ENCODE measurements at places on chromosomes 1 and 21.

DNA sequence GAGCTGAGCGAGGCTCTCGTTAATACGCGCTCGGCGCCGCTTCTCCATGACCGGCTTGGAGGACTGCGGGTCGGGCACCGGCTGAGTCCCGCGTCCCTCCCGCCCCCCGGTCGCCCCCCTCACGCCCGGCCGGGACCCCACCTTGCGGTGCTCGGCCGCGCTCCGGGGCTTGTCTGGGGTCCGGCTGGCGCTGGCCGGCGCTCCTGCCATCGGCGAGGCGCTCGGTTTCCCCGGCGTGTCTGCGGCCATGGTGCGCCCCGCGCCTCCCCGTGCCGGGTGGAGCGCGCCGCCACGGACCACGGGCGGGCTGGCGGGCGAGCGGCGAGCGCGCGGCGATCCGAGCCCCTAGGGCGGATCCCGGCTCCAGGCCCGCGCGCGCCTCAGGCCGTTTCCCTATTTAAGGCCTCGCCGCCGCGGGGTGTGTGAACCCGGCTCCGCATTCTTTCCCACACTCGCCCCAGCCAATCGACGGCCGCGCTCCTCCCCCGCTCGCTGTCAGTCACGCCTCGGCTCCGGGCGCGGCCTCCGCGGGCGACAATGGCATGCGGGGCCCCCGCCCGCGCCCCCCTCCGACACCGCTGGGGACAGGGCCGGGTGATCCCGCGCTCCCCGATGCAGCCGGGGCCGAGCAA is at the start of gene HES4:
Gene HES4 (minus strand): TSS at position 373 of the 632 bp plus-strand sequence. CDS start 124 bp downstream, at position 249.
- DNase-seq = peak; percentile 95

- no peak for DNase-seq
Measured at GRCh38 chr1:243950166-243950565, 100.1 kb upstream of the AKT3 start.

- DNase-seq = peak; percentile 53
Measured at GRCh38 chr1:36516372-36517010, 33.8 kb upstream of the CSF3R start.

- DNase-seq = no peak
Measured at GRCh38 chr1:65082346-65083040, 65.5 kb upstream of the AK4 start.

GRCh38 chr1:157894613-157895165 is 53.1 kb upstream of the CD5L start:
- no peak for DNase-seq

DNA sequence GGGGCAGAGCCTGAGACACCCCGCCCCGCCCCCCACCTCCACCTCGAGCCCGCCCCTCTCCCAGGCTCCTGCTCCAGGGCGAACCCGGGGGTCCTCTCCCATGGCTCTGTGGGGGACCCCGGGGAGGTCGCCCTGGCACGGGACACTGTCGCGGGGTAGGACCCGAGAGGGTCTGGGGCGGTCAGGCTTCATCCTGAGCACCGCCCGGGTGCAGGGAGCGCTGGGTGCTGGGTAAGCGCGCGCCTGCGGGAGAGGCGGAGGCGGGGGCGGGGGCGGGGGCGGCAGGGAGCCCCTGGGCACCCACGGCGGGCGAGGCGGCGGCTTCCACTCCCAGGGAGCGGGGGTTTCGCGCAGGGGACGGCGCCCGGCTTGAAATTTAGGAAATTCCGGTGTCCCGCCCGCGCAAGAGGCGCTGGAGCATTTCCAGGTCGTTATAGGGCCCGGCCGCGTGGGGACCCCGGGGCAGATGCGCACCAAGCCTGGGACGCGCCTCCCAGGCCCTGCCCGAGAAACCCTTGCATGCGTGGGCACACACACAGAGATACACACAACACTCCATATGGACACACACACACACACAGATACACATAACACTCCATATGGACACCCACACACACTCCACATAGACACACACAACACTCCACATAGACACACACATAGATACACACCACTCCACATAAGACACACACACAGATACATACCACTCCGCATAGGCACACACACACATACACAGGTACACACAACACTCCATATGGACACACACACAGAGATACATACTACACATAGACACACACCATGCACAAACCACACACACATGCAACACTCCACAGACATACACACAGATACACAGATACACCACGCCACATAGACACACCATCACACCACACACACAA is 48.7 kb upstream of the SLC19A1 start:
- DNase-seq = peak; percentile 76

DNA sequence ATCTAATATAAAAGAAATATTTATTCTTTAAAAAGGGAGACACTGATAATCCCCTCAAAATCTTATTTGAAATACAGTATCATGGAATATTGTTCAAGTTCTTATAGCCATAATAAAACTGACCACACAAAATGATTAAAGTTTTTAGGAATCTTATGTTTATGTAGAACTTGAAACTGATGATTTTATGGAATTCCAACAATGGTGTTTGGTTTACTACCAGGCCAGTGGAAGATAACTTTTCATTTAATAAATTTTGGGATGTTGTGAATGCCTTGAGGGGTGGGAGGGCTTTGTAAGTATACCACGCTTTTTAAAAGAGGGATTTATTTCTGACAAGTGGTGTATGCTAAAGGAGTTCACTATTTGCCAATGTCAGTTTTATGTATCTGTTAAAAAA is 87.7 kb downstream of the RAB3GAP2 start:
- DNase-seq = no peak

DNA sequence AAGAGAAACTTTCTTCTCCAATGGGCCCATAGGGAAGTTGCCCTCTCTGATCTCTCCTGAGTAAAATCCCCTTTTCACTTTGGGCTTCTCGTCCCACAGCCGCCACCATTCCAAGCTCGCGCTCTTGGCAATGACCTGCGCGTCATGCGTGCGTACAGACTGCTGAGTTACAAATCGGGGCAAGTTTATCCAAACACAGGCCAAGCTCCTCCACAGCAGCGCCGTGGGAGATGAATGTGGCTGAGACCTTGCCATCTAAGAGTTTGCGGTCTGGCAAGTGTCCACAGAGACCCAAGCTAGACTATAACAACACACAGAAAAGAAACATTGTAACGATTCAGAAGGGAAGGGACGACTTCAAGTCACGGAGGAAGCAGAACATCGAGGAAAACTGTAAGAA is 116.3 kb upstream of the SOD1 start:
- DNase-seq = no peak

DNA sequence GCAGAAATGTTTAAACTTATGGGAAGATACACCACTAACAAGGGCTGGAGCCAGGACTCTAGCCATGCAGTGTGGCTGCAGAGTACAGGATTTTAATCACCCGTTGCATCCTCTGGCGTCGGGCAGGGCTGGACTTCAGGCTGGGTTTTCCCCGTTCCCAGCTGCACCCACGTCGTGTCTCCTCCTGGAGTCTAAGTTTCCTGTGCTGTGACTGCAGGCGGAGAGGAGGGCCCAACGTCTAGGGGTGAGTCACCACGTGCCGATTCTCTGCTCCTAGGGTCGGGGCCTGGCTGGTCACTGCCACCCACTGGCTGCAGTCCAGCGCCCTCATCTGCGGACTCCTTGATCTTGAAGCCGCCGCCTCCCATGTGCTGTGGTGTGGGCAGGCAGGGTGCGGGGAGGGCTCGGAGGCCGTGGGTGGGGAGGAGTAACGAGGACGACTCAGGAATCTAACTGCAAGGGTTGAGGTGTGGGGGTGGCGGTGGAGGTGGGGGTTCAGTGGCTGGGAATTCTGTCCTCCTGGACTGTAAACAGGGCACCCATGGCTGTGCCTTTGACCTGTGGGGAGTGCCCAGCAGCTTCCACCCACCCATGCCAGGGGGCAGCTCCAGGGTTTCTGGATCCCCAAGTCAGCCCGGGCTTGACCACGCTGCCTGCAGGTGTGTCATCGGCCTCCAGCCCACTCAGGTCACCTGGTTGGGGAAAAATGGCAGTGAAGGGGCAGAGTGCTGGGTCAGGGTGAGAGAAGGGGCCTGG is 77.8 kb downstream of the ALPL start:
- DNase-seq = peak; percentile 82

DNA sequence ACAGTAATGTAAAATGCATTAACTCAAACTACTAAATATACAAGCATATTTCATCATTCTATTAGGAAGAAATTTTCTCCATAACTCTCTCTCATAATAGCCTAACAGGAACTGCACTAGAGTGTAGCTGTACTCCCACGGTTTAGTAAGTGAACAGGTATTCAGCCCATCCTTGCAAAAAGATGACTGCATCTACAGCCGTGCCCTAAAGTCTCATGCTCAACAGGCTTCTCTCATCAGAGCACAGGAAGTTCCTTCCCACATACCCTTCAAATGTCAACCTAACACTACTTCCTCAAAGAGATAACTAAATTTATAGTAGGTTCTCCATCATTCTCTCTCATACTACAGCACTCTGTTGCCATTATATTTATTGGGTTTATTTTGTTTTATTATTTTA is 251.6 kb downstream of the AKT3 start:
- peak; percentile 83 for DNase-seq

DNA sequence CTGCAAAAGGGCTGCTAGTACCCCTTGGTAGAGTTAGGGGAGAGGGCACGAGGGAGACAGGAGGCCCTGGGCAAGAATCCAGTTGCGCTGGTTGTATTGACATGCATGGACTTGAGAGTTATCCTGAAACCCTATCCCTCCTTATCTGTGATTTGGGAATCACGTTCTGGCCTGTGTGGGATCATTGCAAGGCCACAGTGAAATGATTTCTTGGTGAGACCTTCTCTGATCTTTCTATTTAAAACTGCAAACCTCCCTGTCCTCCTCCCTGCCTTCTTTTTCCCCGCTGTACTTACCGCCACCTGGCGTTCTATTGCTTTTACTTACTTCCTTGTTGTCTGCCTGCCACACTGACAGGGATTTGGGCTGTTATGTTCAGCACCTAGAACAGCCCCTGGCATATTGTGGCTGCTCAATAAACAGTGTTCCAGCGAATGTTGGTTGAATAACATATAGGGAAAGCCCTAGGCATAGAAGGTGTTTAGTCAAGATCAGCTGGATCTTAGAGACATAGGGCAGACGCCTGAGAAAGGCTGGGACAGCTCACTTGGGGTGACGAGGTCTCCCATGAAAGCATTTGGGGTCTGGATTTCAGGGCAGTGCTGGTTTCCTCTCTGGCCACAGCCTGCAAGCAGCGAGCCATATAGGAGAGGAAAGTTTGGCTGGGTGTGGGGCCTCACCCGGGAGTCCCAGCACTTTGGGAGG is 25.6 kb downstream of the ALPL start:
- DNase-seq = peak; percentile 46

DNA sequence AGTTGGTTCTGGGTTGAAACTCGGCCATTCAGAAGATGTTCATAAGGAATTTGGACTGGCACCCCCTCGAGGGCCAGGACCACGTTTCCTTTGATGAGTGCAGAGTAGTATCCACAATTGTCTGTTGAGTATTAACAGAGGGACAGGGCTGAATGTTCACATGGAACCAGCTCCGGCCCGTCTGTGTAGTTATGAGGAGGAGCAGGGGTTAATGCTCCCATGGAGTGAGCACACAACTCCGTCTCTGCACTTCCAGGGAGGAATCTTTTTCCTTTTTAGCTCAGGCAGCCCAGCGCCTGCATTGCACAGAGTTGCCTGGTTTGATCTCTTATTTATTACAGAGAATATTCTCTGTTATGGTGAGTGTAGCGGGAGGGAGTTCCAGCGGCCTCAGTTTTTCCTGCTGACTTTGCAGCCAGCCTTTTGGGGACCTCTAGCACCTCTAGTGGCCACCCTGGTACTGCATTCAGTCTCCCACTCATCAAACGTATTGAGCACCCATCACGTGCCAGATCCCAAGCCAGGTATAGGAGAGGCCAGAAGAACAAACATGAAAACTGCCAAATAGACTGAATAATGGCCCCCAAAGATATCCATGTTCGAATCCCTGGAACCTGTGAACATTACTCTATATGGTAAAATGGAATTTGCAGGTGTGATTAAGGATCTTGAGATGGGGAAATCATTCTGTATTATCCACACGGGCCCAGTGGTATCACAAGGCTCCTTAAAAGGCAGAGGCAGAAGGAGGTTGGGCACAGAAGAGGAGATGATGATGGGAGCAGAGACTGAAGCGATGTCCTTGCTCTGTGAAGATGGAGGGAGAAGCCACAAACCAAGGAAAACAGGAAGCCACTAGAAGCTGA is 167.7 kb upstream of the CSF3R start:
- DNase-seq = peak; percentile 52
